Activated CD8-positive, alpha-beta memory T cell treated with anti-CD3 and anti-CD28 coated beads for 1 hour (primary cell): ENCODE measurements at places on chromosomes 3 and 15.

- DNase-seq, result peak; percentile 32
These were observed 575 bp downstream of the TRPM7 start for GRCh38 chr15:50685976-50686468.

DNA sequence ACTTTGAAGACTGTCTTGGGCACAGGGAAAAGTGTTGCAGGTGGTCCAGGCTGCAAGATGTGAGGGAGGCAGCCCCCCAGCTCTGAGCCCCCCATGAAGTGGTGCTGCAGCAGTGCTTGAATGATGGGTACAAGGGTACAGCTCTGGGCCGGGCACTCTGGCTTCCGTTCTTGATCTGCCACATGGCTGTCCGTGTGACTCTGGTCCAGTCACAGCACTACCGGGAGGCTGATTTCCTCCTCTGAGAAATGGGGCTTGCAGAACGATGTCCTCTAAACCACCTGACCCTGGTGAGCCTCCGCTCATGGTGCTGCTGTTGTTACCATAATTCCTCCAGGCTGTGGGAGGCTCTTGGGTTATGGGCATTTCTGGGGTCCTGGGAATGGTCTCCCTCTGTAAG lies 75.1 kb downstream of the FBLN2 start:
- no peak for DNase-seq

DNA sequence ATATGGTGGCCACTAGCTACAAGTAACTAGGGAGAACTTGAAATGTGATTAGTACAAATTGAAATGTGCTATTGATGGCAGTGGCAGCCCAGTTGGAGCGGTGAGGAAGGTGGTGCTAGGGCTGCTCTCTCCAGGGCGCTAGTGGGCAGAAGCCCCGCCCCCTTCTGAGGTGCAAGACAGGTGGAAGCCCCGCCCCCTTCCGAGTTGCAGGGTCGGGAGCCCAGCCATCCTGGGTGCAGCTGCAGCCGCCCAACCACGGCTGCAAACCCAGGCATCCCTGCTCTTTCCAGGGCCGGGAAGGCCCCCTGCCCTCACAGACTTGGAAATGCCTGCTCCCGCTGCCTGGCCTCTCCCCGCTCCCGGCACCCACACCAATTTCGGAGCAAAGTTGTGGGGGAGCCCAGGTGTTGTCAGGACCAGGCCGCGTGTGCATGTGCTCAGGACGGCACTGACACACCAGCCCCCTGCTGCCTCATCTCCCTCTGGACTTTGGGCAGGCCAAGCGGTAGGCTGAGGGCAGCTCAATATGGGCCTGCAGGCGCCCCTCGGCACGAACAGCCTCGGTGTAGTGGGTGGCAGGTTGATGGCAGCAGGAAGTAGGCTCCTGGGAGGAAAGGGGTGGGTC lies 10.0 kb downstream of the ATR start:
- no peak for DNase-seq

- no peak for DNase-seq
These were observed 55.2 kb upstream of the SSR3 start for GRCh38 chr3:156610154-156610553.

GRCh38 chr3:50390508-50391224 lies 31.3 kb upstream of the TMEM115 start:
- no peak for DNase-seq

GRCh38 chr15:82139823-82140268 lies 94.0 kb upstream of the MEX3B start:
- no peak for DNase-seq

DNA sequence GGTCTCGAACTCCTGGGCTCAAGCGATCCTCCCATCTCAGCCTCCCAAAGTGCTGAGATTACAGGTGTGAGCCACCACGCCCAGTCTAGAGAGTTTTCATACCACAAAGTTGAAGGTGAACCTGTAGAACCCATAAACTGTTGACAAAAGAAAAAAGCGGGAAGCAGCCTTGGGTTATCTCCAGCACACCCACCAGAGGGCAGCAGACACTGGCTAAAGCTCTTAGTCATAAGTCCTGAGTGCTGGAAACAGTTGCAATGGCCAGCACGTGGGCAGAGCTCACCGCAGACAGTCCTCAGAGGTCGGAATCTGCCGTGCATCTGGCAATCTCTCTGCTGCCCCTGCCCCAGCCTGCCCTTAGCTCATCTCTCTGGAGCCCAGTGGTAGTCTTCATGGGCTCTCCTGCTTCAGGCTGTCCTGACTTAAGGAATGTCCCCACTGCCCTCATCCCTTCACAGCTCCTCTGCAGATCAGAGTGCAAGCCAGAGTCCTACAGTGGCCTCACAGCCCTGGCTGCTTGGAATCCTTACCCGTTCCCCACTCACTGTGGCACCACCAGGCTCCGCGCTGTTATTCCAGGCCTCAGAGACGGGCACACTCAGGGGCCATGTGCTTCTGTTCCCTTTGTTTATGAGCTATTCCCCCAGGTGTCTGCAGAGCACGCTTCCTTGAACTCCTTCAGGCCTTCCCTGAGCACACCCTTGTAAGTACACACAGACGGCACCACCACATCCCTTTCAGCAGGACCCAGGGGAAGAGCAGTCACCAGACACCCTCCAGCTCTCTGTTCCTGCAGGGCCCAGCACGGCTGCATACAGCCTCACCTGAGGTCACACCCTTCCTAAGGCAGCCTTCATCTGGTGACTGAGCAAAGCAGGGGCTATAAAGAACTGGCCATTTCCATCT lies 8.8 kb upstream of the ELP6 start:
- DNase-seq, result peak; percentile 52

GRCh38 chr3:32347343-32348125 lies 44.1 kb upstream of the CMTM7 start:
- DNase-seq, result no peak

DNA sequence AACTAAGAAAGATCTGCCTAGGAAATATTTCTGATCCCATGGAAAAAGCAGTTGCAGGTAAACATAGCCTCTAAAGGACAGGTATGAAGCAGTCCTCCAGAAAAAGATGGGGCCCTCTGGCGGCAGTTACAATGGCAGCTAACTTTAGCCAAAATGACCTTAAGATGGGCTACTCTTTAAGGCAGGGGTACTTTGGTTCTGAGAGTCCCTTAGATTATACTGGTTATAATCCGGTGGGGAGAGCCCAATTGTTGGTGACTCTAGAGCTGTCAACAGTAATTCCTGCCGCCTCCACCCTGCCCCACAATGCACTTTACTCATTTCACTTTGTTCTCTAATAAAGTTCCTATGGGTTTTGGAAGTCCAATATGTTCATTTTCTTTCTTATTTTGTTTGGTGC lies 412.8 kb upstream of the WNT5A start:
- no peak for DNase-seq

DNA sequence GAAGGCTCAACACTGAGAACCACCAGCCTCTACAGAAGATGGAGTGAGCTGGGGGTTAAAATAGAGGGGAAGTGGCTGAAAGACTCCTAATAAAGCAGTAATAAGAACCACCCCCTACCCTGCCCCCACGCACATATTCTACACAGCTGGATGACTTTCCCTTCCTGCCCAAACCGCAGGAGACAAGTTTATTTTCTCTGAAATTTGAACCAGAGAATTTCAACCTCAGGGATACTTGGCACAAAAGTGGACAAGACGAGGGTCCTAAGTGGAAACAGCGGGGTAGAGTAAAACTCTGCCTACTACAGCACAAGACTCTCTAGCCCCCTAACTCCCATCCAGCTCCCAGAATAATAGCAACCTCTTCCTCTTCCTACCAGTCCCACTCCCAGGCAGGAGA lies 28.4 kb downstream of the USF3 start:
- DNase-seq, result no peak

- no peak for DNase-seq
These were observed 183.2 kb downstream of the OXSM start for GRCh38 chr3:25973122-25973521.

DNA sequence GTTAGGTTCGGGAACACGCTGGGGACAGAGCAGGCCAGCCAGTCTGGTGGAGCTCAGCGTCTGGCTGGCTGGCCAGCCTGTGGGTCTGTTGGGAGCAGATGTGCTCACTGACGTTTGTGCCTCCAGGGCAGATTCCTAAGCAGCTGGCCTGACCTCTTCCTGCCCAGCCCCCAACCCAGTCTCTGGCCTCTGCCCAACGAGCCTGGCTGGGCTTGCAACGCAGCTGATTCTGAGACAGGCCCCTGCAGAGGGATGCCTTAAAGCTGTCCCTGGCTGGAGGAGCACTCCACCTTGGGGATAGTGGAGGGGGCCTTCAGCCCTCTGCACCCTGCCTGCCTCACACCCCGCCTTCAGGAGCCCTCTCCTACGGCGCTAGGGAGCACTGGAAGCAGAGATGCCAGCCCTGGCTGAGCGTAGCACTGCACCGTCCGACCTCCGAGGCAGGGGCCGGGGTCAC lies 46.0 kb downstream of the KLF13 start:
- no peak for DNase-seq

- DNase-seq, result peak; percentile 28
These were observed 27.5 kb downstream of the BHLHE40 start for GRCh38 chr3:5006755-5007202.

DNA sequence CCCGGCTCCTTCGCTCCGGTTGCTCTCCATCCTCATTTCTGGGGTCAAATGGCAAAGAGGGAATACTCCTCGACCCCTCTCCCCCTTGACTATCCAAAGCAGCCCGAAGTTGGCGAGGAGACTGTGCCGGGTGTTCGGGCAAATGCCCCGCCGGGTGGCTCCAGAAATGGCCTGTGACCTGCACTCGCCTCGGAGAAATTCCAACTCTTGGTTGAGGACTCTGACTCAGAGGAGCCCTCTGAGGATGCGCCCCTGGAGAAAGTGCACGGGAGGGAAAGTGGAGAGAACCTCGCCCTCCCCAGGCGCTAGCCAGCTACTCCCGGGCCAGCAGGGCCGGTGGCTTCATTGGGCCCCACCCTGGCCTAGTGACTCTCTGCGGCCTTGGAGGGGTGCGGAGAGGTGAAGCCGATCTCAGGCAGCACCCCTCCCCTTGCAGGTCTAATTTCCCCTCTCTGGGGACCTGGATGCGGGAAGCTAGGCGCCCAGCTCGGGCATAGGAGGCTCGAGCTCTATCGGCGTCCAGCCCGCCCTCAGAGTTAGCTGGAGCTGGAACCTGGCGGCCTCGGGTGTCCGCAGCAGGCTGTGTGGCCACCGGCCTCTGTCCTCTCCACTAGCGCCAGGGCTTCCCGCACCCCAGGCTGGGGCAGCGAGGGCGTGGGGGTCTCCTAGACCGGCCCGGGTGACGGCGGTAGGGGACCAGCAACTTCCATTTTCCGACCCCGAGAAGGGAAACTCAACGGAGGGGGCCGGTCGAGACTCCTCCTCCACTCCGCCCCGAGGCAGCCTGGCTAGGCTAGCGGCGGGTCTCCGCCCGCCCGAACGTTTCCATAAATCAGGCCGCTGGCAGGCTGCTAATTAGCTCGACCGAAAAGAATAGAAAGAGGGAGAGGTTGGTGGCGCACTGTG lies 29.4 kb downstream of the NR2F2 start:
- no peak for DNase-seq

DNA sequence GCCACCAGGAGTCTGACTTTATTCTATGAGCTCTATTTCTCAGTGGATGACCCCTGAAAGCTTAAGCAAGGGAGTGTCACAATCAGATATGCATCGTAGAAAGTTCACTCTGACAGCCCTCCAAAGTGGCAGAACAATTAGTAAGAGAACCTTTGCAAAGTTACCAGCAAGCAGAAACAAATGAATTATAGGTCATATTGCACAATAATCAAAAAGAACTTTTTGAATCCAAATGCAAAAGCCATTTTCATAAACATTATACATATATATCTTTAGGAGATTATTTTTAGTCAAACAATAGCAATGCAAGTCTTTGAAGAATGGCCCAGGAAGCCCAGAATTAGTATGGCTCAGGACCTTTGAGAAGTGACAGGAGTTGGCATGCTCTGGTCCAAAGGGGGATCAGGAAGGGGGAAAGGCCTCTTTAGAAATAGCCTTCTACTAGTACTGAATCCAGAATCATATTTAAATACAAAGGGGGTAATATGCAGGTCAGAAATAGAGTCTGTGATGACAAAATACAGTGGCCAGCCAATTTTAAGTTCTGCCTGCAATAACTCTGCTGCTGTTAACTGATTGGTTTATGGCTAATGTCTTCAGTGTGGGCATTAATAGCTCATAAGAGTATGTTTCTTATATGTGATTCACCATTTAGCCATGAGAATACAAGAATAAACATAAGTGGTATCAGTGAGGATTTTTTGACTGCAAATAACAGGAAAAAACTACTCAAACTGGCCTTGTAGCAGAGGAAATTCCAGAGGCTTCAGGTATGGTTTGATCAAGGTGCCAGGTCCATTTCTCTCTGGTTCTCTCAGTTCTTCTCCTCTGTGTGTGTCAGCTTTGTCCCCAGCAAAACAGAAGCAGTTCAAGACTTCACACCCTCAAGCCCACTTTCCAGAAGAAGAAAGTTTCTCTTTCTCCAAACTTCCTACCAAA lies 17.0 kb upstream of the ITGB5 start:
- no peak for DNase-seq

DNA sequence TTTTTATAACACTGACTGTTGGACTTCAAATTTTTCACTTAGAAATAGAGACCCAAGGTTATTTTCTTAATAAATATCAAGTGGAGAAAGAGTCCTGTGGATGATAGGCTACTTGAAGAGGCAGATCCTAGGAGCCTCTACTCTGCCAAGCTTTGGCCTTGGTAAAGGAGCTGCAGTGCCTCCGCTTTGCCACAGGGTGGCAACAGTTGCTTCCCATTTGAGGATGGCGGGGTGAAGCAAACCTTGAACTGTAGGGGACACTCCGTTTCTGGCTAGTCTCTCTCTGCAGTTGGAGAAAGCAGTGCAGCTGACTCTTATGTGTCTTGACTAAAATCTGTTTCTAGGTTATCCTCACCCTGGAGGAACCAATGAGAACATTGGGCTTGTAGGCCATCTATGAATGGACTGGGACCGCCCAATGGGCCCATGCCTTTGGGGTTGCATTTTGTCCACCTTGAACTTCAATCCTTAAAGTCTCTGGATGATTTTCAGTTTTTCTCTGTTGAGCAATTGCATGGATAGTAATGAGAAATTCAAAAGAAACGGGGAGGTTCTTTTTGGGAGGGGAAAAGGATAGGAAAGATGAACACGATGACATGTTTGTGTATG lies 9.8 kb downstream of the SCG5 start:
- peak; percentile 8 for DNase-seq

DNA sequence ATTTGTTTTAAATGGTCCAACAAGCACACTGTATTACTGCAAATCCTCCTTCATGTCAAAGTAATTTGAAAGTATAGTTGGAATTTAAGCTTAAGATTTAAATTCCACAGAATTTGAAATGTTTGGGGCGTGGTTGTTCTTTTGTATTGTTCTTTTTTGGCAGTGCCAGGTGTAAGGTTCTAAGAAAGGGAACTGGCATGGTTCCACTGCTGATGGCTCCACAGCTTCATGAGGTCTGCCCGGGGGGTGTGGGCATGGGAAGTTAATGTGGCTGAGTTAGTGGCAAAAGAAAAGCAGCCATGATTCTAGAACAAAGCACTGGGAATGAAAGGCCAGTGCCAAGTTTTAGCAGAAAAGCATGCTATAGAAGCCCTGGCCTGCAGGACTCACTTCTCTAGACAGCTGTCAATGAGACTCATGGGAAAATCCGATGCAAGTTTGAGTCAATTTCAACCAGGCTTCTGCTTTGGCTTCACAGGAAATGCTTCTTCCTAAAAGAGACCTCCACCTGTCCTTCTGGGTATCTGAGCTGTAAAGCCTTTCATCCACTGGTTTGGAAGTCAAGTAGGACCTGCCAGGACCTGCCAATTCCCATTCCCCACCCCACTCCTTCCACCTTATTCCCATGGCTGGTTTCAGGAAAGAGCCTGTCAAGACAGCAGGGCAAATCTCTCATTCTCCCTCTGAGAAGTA lies 18.9 kb downstream of the CDCP1 start:
- no peak for DNase-seq

- no peak for DNase-seq
These were observed 46.9 kb upstream of the NTRK3 start for GRCh38 chr15:88303395-88303794.
